ENCODE measurements at places on chromosomes 1 and 21.
A peak's percentile ranks its signal among the peaks of the same experiment; 100 is the strongest.

GRCh38 chr1:219324629-219325367 lies 151.1 kb downstream of the LYPLAL1 start:
- no peak for DNase-seq

DNA sequence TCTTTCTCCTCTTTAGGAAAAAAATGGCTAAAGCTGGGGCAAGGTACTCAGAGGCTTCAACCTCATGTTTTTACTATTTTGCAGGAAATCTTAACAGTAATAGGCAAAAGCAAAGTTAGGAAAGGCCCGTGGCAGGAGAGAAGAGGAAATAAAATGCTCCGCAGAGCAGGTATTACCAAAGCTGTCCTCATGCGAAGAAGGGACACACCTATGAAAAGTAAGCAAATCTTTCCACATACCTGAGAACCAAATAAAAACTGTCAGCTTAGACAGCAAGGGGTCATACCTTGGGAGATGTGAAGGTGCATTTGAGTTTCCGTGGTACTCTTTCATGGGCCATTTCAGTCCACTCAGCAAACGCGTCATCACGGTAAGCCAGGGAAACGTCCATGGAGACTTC lies 73.5 kb downstream of the WLS start:
- DNase-seq: no peak

DNA sequence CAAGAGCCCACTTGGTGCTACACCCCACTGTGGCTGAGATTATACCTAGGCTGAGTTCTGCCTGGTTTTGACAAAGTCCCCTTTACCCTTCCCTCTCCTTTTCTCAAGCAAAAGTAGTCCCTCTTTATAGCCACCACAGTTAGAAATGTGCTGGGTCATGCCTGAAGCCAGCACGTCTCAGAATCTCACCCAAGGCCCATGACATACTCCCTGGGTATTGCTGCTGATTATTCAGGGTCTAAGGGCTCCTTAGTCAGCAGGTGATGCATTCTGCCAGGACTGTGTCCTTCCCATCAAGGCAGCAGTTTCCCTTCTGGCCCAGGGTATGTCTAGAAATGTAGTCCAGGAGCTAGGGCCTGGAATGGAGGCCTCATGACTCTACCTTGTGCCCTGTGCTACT lies 67.3 kb upstream of the COX20 start:
- DNase-seq: no peak

DNA sequence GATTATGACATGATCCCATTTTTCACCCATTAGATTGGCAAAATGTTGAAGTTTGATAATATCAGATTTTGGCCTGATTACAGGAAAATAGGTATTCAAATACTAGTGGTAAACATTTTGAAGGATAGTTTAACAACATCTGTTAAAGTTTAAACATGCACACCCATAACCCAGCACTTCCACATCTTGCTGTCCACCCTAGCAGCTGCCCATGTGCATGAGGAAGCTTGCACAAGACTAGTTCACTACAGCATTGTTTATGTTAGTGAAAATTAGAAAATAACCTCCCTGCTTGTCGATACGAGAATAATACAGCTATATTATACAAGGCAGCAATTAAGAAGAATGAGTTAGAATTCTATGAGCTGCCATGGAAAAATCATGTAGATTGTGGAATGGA lies 127.6 kb downstream of the C1orf21 start:
- no peak for DNase-seq

GRCh38 chr1:145892486-145893087 lies 6.9 kb upstream of the ANKRD35 start:
- no peak for DNase-seq

GRCh38 chr1:234999513-234999940 lies 129.1 kb downstream of the TOMM20 start:
- no peak for DNase-seq

- DNase-seq: no peak
These were observed at the start of gene ST6GALNAC3 for GRCh38 chr1:76074321-76075187. Gene ST6GALNAC3, plus strand, starts transcription at chr1:76074746.

- no peak for DNase-seq
These were observed 63.3 kb downstream of the COL18A1 start for GRCh38 chr21:45468051-45468970.

GRCh38 chr1:229689904-229690303 lies 63.9 kb downstream of the URB2 start:
- DNase-seq: no peak

DNA sequence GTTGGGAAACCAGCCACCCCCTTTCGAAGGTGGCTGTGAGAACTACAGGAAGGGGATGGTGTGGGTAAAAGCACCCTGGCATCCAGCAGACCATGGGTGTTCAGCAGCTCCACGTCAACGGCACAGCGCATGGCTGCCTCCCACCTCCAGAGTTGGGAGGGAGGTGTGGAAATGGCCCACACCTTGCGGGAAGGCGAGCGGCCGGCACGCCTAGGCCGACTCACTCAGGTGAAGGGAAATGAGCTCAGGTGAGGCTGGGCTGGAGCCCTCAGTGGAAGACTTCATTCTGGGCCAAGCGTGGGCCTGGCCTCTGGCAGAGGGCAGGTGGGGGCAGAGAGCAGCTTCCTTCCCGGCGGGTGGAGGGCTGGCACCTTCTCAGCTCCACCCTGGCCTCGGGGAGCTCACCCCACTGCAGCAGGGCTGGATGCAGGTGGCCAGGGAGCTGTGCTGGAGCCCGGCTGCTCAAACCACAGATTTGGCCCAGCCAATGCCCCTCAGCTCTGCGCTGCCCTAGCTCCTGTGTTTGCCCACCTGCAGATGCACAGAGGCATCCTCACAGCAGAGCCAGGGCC lies 24.8 kb upstream of the ALDH4A1 start:
- DNase-seq: no peak

DNA sequence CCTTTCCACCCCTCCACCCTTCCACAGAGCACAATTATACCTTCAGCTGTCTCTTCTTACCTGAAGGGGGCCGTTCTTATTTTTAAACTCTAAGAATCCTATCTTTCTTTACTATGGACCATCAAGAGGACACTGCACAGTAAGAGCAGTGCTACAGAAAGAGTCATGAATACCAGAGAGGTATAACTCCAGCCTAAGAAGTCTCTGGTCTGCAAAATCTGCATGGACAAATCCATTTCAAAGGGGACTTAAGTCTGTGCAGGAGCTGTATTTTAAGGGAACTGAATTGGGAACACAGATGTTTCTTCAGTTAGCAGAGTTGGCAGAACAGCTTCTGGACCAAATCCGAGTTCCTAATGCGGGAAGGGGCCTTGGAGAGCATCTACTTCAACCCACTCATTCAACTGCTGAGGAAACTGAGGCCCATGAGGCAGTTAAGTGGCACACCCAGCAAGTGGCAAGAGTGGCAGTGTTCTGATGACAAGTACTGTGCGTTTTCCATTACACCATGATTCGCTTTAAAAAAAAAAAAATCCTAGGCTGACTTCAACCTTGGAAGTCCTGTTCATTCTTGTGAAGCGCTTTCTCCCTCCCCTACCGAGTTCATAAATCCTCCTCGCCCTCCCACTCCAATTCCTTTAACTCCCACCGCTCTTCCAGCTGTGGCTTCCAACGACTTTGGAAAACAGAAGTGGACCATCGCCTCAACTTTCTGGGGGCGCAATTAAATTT lies 1.8 kb downstream of the PLPP3 start:
- no peak for DNase-seq

DNA sequence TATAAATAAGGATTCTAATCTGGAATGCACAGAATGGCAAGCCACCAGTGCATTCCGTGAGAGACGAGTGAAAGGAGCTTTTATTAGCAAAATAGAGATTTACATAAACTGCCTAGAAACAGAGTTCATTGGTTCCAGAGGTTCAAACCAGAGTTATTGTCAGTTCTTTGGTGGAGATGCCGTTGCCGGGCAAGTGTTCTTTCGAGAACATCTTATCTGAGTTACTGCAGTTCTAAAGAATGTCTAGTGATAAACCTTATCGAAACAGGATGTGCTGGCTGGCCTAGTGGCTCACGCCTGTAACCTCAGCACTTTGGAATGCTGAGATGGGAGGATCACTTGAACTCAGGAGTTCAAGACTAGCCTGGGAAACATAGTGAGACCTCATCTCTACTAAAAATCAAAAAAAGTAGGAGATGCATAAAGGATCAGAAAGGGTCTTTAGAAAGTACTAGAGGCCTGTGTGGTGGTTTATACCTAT lies 19.9 kb upstream of the EVI5 start:
- no peak for DNase-seq

GRCh38 chr1:150748878-150749719 lies 16.5 kb downstream of the CTSS start:
- no peak for DNase-seq

DNA sequence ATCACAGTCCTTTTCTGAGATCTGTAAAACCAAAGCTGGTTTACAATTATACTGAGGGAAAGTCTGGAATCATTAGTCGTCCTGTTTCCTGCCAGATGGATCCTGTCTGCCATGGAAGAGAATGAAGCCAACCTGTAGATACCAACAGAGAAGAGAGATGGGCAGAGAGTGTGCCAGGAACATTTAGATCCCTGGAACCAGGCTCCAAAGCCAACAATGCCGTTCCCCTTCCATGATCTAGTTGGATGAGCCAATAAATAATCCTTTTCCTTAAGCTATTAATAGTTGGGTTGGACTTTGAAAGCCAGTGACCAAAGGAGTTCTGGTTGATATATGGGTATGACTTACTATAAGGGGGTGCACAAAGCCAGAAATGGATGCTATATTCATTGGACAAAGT lies 15.0 kb downstream of the CAPN8 start:
- DNase-seq: no peak

DNA sequence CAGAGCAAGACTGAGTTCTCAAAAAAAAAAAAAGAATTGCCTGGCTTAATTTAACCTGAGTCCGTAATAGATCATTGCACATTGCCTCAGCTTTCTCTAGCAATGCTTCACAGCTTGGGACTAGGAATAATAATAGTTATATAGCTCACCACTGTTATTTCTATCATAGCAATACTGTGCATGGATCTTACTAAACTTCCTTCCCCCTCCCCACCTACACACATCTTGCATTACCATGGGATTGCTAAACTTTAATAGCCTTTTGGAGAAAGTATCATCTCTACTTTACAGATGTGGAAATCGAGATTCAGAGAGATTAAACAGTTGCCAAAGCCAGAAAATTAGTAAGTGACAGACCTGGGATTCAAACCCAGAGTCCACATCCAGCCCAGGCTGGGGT lies 99.4 kb downstream of the ATP5PO start:
- no peak for DNase-seq

GRCh38 chr1:84597011-84597410 lies 22.8 kb upstream of the CTBS start:
- no peak for DNase-seq

DNA sequence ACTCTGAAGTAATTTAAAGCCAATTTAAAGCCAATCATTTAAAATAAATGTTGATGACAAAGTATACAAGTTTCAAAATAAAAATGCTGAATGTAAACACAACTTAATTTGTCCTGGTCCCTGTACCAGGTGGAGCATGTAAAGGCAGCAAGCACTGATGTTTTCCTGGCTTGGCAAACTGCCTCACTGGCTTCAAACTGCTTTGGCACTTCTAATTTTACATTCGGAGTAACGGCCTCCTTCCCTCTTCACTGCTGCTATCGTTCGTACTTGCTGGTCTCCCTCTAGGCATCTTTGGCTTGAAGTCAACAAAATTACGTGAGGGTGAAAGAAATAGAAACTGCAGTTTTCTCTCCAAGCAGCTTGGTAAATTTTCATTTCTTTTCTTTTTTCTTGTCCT lies 287.9 kb downstream of the LTN1 start:
- no peak for DNase-seq

GRCh38 chr1:165451691-165452090 lies 6.8 kb upstream of the RXRG start:
- no peak for DNase-seq

- no peak for DNase-seq
These were observed 884.8 kb upstream of the B3GALT2 start for GRCh38 chr1:194071205-194071604.

- DNase-seq: no peak
These were observed 31.9 kb upstream of the IVNS1ABP start for GRCh38 chr1:185348985-185349384.

GRCh38 chr1:4908486-4908885 lies 254.1 kb downstream of the AJAP1 start:
- no peak for DNase-seq

GRCh38 chr1:155898888-155899287 lies 12.3 kb downstream of the RIT1 start:
- DNase-seq: no peak

- DNase-seq: no peak
These were observed 103.5 kb downstream of the RGS7 start for GRCh38 chr1:241253471-241253870.

GRCh38 chr1:237507005-237507404 lies 383.7 kb downstream of the ZP4 start:
- no peak for DNase-seq

- no peak for DNase-seq
These were observed 18.2 kb downstream of the ADAR start for GRCh38 chr1:154589780-154590179.

DNA sequence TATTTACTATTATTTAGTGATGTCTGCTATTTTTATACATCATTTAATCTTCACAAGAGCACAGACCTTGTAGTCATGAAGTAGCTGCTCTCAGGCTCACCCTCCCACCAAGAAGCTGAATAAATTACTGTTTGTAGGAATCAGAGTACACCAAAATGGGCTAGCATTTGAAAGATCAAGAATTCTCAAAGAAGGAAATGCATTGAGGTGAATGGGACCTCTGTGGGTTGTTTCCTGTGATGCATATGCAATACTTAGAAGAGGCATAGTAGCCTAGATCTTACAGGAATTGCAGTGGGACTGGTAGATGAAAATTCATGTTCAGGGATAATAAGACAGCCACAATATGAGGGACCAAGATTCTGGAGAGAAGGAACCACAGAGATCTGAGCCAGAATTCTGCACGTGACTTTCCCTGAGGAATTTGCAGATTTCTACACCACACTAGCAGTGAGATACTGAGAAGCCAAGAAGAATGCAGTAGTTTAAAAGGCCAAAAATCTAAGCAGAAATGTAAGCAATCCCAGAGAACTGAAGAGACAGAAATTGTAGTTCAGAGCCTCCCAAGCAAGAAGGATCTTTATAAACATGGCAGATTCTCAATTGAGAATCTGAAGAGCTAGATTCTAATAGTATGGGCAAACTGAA lies 307.0 kb downstream of the ST6GALNAC3 start:
- DNase-seq: no peak

- DNase-seq: no peak
These were observed 205.5 kb downstream of the RYR2 start for GRCh38 chr1:237247442-237247841.

DNA sequence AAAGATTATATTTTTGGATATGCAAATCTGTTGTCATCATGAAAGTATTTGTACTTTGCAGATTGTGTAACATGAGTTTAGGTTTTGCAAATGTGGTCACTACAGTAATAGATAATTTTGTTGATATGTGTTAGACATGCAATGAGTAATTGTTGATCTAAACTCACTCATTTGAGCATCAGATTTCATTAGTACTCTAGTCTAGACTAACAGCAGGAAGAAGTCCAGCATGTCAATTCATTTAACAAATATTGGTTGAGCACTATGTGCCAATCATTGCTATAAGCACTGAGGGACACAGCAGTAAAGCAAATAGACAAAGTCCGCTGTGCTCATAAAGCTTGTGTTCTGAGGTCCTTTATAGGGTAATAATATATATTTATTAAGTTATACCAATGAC lies 350.0 kb downstream of the USP25 start:
- no peak for DNase-seq

- DNase-seq: no peak
These were observed 29.9 kb downstream of the MAST2 start for GRCh38 chr1:45833361-45833760.

GRCh38 chr1:43881415-43881814 lies 52.2 kb upstream of the ARTN start:
- peak; percentile 73 for DNase-seq

- no peak for DNase-seq
These were observed 43.7 kb upstream of the EXOSC10 start for GRCh38 chr1:11143401-11143800.

GRCh38 chr1:13751985-13752384 lies 52.0 kb downstream of the PRDM2 start:
- DNase-seq: no peak
